NCI-H446 (cell line): ENCODE measurements at places on chromosomes 12 and 14.

DNA sequence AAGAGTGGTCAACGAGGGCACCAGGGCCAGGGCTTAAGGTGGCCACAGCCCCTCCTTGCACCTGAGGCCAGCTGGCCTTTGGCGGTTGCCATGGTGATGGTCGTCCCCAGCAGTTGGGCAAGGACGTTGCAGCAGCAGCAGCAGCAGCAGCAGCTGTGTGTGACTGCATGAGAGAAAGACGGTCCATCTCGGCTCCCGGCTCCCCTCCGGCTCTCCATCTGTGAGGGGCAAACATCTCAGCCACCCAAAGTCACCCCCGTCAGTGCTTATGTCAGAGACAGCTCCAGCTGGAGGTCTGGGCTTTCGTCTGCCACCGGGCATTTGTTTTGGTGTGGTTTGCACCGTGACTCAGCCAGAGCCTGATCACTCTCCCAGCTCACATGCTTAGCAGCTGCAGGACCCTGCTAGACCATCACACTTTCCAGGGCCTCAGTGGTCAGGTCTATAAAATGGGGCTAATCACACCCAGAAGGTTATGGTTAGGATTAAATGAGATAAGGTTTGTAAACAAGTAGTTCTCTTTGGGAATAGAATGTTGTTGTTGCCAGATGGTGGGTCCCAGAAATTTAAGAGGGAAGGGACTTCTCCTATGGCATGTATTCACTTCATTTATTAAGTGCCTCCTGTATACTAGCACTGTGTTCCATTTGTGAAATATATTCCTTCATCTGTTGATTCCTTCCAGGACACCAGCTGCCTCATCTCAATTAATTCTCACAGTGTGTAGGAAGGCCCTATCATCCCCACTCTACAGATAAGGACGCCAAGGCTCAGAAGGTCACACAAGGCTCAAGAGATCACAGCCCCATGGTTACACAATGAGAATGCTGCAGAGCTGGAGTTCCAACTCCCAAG lies 212.6 kb upstream of the LHX5 start:
- no peak for DNase-seq

GRCh38 chr12:72574138-72574537 lies 302.0 kb downstream of the TRHDE start:
- DNase-seq, result no peak

GRCh38 chr14:91059576-91060350 lies 678 bp downstream of the RPS6KA5 start:
- peak; percentile 81 for DNase-seq

- no peak for DNase-seq
These were observed 981 bp downstream of the SLC48A1 start for GRCh38 chr12:47773858-47774580.

- DNase-seq, result no peak
These were observed 228.6 kb downstream of the DPF3 start for GRCh38 chr14:72665259-72665658.

DNA sequence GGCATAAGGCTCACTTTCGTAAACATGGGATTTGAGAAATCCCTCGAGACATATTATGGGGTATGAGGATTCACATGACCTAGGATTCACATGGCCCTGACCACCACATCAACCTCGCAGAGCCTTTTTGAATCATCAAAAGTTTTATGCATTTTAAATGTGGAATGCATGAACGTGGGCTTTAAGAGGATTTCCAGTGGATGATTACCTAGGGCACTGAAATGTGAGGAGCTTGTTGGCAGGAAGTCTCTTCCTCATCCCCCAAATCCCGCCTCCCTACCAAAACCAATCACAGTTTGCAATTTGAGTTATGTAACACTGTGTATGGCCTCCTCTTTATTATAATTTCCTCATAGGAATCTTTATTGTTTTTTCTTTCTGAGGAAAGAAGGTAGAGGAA lies 659.6 kb upstream of the TBX3 start:
- DNase-seq, result no peak

- DNase-seq, result no peak
These were observed 256.8 kb upstream of the DDHD1 start for GRCh38 chr14:53409969-53410368.

- no peak for DNase-seq
These were observed 88.5 kb upstream of the RIN3 start for GRCh38 chr14:92425101-92425500.

DNA sequence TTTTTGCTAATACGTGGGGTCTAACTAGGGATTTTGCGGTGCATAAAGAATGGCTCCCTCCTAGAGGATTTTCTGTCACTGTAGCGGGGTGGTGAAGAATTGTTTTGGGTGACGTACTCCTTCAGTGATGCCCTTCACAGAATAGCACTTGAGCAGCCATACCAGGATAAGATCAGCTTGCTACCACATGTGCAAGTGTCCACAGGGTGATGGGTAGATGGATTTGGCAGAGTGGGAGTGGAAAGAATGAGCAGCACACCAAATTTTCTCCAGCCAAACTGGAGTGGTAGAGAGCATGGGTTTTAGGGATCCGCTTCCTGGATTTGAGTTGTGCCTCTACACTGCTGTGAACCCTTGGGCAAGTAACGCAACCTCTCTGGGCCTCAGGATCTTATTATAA lies 2.3 kb downstream of the TCP11L2 start:
- no peak for DNase-seq

DNA sequence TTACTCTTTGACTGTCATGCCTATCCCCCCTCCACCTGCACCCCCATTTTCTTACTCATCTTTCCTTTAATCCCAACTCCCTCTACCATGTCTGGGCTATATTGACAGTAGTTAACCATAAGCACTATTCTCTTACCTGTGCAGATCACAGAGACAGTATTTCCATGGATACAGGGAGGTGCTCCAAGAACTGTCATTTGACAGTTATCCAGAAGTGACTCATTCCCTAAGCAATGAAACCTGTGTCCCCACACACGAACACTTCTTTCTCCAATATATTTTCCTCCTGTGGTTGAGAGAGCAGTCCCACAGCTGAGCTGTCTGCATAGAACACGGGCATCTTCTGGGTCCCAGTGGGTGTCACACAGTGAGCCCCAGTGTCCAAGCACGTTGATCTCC lies 68.8 kb downstream of the CD163L1 start:
- no peak for DNase-seq

- DNase-seq, result no peak
These were observed 1.2 kb downstream of the PIK3C2G start for GRCh38 chr12:18262514-18262913.

DNA sequence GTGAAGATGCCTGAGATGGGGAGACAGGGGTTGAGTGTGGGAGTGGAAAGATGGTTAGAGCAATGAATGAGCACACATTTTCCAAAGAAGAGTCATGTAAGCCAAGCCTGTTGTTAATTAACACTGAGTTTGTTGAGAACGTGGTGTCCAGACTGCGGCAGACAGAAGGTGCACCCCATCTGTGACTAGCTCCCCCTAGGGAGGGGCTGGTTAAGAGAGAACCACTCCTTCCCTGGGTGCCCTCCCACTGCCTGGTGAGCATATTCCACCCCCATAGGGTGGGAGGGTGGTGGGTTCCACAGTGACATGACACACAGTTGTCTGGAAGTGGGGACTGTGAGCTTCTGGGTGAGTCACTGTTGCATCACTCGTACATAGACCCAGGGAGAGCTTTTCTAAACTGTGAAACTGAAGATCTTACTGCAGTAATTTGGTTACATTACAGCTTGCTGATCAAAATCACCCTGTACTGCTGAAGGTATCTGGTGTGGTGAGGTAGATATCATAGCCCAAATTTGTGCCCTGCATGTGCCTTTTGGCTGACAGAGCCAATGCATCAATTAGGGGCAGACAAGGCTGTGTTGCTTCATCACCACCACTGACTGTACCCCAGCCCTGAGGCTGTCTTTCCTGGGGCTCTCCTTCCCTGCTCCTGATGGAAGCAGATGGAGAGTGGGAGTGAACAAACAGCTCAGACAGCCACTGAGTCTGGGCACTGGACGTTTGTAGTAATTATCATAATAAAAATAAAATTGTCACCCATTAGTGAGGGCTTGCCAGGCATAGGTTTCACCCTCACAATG lies 150.9 kb downstream of the EMP1 start:
- no peak for DNase-seq

GRCh38 chr12:45017916-45018315 lies 33.0 kb downstream of the DBX2 start:
- DNase-seq, result no peak

DNA sequence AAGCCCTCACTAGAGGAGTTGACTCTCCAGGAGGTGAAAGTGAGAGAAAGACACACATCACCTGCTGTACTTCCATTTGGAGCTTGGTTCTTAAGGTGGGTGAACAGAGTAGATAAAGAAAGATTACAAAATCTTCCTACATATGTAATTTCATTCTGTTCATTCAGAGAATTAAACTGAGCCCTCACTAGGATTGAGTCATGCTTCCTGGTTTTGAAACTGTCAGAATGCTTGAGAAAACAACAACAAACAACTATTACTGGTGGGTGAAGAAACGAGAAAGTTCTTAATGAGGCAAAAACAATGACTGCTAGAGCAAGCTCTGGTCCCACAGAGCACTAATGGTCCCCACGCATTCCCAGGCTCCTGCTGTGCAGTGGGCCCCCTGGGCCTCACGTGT lies 841.7 kb downstream of the VRK1 start:
- no peak for DNase-seq

GRCh38 chr14:73248108-73248868 lies 11.0 kb downstream of the PAPLN start:
- no peak for DNase-seq

GRCh38 chr12:89984846-89985245 lies 276.2 kb upstream of the ATP2B1 start:
- no peak for DNase-seq

GRCh38 chr12:6560501-6561205 lies 4.8 kb upstream of the IFFO1 start:
- no peak for DNase-seq

- no peak for DNase-seq
These were observed 35.3 kb downstream of the ETV6 start for GRCh38 chr12:11684811-11685210.

DNA sequence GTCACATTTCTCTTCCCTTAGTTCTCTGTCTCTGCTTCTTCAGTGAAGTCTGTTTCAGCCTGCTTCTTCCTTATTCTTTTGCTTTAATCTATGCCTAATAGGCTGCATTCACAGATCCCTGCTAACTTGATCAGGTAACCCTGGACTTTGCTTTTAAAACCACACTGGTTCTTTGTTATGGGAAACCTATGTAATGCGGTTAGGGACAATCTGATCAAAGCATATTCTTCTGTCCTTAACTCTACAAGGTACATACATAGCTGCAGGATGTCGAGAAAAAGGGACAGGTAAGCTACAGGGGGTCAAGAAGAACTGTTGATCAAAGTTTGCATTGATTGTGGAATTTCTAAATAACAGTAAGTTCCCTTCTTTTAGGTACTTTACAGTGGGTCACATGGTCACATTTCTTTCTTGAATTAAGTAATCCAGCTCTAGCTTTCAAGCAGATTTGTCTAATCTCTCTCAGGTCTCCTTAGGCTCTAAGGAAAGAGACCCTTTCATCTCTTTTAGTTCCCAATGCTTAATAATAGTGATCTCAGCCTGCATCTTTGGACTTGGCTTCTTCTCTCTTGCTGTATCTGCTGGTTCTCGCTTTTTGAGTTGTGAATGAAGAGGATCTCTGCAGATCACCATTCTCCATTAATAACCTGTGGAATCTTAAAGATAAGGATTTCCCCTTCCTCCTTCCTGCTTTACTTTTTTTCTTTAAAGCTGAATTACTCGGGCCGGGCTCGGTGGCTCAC lies 3.8 kb downstream of the COPZ1 start:
- DNase-seq, result no peak

GRCh38 chr12:40310211-40310610 lies 85.4 kb downstream of the LRRK2 start:
- no peak for DNase-seq

- no peak for DNase-seq
These were observed 467 bp upstream of the JAG2 start for GRCh38 chr14:105168979-105169507.

DNA sequence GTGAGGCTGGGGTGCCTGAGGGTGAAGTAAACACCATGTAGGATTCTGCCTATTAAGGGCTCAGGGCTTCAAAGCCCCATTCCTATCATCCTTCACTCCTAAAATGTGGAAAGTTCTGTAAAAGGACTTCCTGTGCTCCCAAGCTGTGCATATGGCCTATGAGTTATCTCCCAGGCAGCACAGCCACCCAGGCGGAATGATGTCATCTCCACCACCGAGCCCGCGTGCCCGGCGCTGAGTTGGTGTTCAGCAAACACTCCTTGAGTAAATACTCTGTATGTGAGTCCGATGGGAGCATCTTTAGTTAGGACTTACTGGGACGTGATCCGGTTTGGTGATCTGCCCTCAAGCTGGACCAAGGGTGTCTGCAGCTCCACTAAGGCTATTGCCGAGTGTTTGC lies 437.3 kb downstream of the MED13L start:
- DNase-seq, result no peak

DNA sequence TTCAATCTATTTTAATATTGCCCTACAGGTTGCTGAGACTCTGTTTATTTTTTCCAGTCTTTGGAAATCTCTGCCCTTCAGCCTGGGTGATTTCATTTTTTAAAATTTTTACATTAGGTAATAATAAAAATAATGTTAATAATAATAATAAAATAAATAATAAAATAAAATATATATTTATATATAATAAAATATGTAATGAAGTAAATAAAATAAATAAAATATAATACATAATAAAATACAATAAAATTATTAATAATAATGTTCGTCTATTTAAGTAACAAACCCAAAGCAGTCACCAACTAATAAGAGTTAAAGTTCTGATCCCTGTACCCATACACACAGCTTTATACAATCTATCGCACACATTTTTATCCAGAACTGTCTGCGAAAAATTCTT lies 130.5 kb downstream of the SEC23A start:
- DNase-seq, result no peak

DNA sequence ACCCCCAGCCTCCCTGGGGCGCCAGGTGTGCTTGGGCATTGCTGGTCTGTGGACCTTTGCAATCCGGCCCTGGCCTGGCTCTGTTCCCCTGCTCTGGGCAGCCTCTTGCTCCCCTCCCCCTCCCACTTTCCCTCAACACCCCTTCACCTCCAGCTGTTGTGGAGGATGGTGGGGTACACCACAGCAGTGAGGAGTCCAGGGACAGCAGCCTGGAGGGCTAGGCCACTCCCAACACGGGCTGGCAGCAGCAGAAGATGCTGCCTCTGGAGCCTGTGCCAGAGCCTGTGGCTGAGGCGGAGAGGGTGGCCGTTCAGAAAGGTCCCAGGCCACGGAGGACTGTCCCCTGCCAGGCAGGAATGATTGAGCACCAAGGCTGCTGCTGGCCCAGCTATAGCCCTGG lies 7.6 kb downstream of the ZBTB42 start:
- DNase-seq, result no peak
